Muscle of leg (tissue), 16 donors: ENCODE measurements at places on chromosomes 5 and 9. TPM values are rescaled to one million over a fixed set of nuclear protein-coding genes. Genes with fewer than 3 reads are reported as not detected.
A peak's percentile ranks its signal among the peaks of the same experiment; 100 is the strongest.

The TMEM174 gene
- polyA plus RNA-seq, result 0.08 TPM

The CNTLN gene
- 9.4 TPM for polyA plus RNA-seq

The CNTNAP3B gene
- 3.4 TPM for polyA plus RNA-seq

The TLR4 gene
- 9.0 TPM for polyA plus RNA-seq

The ROPN1L gene
- not detected for polyA plus RNA-seq

The ANGPTL2 gene
- 101 TPM for polyA plus RNA-seq

The C9 gene
- polyA plus RNA-seq, result 0.30 TPM

The PCDHB14 gene
- polyA plus RNA-seq, result 5.6 TPM

The CDH18 gene
- 10.1 TPM for polyA plus RNA-seq

The KCNT1 gene
- polyA plus RNA-seq, result 12.3 TPM

The LEAP2 gene
- 0.74 TPM for polyA plus RNA-seq

The DBH gene
- polyA plus RNA-seq, result 0.81 TPM

The TTC39B gene
- 1.4 TPM for polyA plus RNA-seq

The RNF183 gene
- not detected for polyA plus RNA-seq

The N4BP3 gene
- polyA plus RNA-seq, result 18.4 TPM

The SPZ1 gene
- not detected for polyA plus RNA-seq

The UBE2D2 gene
- polyA plus RNA-seq, result 105 TPM

DNA sequence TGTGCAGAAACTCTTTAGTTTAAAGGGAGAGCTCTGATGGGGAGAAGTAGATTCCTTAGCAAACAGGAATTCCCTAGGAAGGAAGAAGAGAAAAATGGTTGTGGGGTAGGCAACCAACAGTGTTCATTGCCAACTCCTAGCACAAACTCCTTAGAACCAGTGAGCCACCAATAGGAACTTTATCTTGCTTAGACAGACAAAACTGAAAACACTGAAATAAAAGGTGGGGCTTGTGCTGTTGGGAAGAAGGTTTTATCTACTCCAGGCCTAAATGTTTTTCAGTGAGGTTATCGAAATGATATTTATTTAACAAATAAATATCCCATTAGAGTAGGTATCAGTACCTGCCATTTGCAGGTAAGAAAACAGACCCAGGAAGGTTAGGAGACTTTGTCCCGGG lies 7.7 kb upstream of the GLRX start:
- no peak for DNase-seq

DNA sequence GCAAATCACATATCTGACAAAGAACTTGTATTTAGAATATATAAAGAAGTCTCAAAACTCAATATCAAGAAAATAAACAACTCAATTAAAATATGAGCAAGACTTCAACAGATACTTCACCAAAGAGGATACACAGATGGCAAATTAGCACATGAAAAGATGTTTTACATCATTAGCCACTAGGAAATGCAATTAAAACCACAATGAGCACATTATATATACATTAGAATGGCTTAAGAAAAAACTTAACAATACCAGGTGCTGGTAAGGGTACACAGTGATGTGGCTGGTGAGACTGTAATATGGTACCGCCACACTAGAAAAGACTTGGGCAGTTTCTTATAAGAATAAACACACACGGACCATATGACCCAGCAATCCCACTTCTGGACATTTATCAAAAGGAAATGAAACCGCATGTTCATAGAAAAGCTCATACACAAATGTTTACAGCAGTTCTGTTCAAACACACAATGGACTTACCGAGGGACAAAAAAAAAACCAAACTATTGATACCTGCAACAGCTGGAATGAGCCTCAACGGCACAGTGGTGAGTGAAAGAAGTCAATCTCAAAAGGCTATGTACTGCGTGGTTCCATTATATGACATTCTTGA lies 27.6 kb downstream of the SEMA4D start:
- DNase-seq, result no peak

GRCh38 chr5:142918959-142919635 lies 148.9 kb downstream of the ARHGAP26 start:
- DNase-seq, result no peak

- no peak for DNase-seq
Measured at GRCh38 chr9:14379280-14379679, 65.3 kb upstream of the NFIB start.

DNA sequence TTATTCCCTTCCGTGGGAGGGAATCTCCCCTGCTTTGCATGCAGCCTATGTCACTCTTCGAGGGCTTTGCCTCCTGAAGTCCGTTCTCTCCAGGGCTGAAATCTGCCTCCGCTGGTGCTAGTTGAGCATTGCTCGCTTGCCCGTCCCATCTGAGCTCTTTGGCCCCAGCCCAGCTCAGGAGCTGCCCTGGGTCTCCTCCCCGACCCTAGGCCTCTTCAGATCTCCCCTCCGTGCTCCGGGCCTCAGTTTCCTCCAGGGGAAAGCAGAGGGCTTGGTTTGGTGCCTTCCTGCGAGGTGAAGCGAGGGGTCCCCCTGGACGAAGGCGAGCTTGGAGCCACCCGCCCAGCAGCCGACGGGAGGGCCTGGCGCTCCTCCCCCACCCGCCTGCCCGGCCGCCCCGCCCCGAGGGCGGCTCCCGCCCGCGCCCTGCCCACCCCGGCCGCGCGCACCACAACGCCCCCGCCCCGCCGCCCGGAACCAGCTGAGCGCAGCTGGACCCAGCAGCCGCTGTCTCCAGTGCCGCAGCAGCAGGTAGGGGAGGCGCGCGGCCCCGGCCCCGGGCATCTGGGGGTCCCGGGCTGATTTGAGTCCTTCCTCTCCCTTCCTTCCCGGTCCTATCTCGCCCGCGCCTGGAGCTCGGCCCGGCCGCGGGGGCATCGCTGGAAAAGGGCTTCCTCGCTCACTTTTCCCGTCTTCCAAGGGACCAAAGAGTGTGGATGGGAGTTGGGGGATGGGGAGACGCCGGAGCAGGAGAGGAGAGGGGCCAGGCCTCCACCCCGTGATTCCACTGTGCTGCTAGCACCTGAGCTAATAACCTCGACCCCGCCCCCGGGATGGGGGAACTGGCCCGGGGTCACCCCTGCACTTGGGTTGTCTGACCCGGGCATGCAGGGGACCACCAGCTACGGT lies at the start of gene GSN:
GSN (plus strand) TSS at position 474 of the 909 bp plus-strand sequence. CDS start 33,810 bp downstream, outside the sequence.
- peak; percentile 90 for DNase-seq

GRCh38 chr5:37807015-37807414 lies 32.8 kb downstream of the GDNF start:
- no peak for DNase-seq

GRCh38 chr9:133910855-133911514 lies 81.1 kb downstream of the VAV2 start:
- no peak for DNase-seq

DNA sequence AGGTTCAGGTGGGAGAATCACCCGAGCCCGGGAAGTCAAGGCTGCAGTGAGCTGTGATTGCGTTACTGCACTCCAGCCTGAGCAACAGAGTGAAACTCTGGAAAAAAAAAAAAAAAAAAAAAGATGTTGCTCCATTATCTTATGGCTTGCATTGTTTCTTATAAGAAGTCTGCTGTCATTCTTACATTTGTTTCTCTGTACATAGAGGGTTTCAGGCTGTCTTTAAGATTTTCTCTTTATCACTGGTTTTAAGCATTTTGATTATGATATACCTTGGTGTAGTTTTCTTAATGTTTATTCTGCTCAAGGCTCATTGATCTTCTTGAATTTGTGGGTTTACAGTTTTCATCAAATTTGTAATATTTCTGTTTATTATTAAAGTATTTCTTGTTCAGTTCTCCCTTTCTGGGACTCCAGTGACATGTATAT lies 35.2 kb downstream of the MVB12B start:
- no peak for DNase-seq

- DNase-seq, result no peak
Measured at GRCh38 chr9:132997591-132997990, 19.1 kb downstream of the GFI1B start.

GRCh38 chr5:91190314-91190690 lies 192.8 kb downstream of the ARRDC3 start:
- no peak for DNase-seq

- peak; percentile 22 for DNase-seq
Measured at GRCh38 chr9:112925058-112925641, 34.5 kb upstream of the SLC46A2 start.

DNA sequence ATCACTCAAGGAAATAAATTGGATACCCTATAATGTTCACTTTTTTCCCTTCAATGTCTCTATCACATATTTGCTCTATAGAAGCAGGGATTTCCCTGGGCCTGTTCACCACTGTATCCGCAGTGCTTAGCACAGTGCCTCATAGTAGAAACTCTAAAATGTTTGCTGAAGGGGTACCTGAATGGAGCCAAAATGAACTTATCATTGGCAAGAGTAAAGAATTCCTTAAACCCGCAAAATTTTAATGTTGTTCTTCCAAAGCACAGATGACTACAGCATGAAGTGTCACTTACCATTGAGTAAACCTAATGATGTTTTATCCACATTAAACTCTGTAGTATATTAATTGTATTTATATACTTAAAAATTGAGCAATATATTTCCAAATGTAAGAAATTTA lies 96.1 kb downstream of the JAKMIP2 start:
- no peak for DNase-seq

- DNase-seq, result no peak
Measured at GRCh38 chr5:142016556-142016955, 3.7 kb upstream of the GNPDA1 start.

DNA sequence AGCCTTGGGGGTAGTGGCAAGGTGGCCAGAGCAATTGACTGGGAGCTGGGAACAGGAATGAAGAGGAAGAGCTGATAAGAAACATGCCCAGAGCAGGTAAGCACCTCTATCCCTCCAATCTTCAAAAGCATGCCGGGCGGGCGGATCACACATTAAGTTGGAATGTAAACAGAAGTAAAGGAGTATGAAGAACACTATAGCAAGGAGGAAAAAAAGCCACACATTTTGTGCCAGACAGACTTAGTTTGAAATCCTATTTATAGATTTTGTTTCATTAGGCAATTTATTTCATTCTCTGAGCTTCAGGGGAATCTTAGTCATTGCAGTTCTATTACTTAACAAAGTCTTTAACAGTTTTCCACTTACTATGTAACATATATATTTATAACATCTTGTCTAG lies 173.9 kb upstream of the TNC start:
- no peak for DNase-seq

DNA sequence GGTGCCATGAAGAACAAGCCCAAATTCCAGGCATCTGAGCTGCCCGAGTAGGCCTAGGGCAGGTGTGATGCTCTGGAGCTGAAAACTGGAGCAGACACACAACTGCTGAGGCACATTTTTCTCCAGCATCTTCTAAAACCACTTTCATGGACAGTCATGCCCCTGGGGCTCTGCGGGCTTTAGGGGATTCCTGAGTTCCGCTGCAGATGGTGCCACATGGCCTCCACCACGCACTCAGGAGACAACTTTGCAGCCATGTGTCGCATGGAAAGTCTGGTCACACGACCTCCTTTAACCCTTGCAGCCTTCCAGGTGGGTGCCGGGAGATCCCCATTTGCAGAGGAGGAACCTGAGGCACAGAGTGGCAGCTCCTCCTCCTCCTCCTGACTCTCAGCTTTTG lies 112.8 kb upstream of the SARDH start:
- DNase-seq, result no peak

- peak; percentile 97 for DNase-seq
Measured at GRCh38 chr9:113654605-113655428, 191.3 kb downstream of the RGS3 start.

DNA sequence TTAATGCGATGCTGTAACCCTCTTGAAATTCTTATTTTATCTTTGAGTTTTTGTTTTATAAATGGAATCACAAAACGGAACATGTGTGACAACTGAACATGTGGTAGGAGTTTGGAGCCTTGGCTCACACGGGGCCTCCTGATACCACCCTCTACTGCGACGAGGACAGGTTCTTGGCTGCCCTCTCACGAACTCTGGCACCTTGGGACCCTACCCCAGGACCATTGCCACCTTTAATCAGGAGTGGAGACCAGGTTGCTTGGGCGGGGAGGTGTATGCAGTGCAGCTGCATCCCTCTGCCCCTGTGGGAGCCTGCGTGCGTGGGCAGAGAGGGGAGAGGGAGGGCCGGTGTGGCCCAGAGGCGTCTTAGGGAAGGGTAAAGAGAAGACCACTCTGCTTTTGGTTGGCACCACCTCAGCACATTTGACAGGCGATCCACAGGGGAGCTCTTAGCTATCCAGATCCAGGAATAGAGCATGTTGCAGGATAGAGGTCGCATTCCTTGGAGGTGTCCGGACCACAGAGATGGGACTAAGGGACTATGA lies 753.9 kb upstream of the PTPRD start:
- no peak for DNase-seq

DNA sequence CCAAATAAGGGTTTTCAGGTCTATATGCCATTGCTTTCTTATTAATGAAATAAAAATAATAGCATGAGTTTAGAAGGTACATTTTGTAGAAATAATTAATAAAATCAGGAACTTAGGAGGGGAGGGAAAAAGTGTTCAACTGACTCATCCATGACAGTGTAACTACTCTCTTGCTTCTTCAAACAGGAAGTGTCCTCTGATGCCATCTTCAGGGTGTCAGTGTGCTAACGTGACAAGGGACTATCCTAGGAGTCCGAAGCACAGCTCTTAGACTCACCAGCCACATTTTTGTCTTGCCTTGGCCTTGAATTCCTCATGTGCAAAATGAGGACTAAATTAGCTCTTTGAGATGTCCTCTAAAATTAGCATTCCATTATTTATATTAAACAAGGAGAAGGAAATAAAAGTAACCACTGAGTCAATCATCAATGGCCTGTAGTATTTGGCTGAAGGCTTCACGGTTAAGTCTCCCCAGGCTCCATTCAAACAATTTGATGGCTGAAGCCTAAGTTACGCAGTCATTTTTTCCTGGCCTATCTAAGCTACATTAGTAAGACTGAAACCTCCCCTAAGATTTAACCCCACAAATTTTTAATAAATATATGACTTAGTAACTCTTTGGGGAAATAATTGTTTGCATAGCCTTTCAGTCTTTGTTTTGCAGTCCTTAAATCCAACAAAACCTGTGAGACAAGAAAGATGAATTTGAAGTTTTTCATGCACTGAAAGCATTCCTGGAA lies 151.1 kb downstream of the ARL15 start:
- DNase-seq, result peak; percentile 91

DNA sequence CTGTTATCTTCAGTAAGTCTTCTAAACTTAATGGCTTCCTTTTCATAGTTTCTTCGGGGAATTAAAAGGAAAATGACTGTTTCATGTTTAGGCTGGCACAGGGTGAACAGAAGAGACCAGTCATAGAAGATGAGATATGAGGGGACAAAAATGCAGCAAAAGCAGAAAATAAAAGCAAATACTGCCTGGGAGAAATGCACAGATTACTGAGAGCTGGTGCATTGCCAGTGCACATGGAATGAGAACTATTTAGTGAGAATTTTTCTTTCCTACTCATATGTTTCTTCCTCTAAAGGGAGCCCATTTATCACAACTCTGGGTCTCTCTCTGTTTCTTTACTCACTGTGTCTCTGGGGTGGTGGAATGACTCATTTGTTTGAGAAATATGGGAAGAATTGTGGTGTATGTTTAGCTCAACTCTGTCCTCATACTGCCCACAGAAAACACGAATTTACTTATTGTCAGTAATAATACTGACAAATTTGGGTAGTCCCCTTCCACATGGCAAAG lies 25.9 kb upstream of the ANKRD55 start:
- peak; percentile 88 for DNase-seq

GRCh38 chr9:92163276-92163675 lies 48.1 kb upstream of the SPTLC1 start:
- no peak for DNase-seq

GRCh38 chr9:117470902-117471301 lies 56.0 kb upstream of the ASTN2 start:
- no peak for DNase-seq

- DNase-seq, result no peak
Measured at GRCh38 chr5:150516011-150516410, 8.1 kb downstream of the NDST1 start.

- DNase-seq, result peak; percentile 22
Measured at GRCh38 chr9:16033921-16034691, 481.3 kb downstream of the CCDC171 start.

GRCh38 chr9:90953805-90954204 lies 152.2 kb downstream of the SYK start:
- no peak for DNase-seq
